Thyroid gland (tissue), 4 donors: ENCODE measurements at places on chromosomes 7 and 10. TPM values are rescaled to one million over a fixed set of nuclear protein-coding genes. Genes with fewer than 3 reads are reported as not detected.

GRCh38 chr7:84900215-84900614 is 286.6 kb downstream of the SEMA3D start:
- no peak for DNase-seq

DNA sequence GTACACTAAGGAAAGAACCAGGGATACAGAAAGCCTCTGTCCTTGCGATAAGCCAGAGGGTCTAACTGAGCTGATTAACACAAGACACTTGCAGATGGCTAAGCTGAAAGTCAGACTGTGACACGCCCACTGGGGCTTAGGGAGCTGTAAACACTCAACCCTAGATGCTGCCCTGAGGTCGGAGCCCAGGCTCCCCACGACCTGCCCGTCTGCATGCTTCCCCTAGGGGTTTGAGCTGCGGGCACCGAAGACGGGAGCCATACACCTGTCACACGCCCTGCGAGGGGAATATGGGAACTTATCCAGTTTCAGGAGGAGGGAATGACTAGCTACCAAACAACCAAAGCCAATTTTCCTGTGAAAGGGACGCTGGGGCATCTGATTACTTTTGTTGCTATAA is 96.0 kb downstream of the HTR5A start:
- DNase-seq = no peak

The PAPOLB gene
- 0.40 TPM for total RNA-seq

The MBL2 gene
- not detected for total RNA-seq

DNA sequence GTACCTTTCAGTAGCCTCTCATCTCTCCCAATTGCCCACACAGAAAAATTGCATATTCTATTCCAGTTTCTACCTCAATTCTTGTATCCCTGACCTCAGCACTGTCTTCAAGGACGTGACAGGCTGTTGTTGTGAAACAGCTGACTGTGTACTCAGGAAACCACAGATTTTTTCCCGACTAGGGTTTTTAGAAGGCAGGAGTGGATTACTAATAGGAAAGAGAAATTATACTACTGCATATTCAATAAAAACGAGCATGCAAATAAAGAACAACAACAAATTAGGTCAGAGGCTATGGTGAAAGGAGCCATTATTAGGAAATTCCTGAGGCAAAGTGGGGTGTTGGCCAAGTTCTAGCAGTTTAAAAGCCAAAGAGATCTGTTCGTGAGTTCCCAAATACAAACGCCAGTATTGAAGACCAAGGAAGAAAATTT is 93.4 kb downstream of the DOCK4 start:
- no peak for DNase-seq

- DNase-seq = no peak
These were observed 22.7 kb downstream of the CCNY start for GRCh38 chr10:35359056-35359455.

The FKBP6 gene
- 0.27 TPM for total RNA-seq

DNA sequence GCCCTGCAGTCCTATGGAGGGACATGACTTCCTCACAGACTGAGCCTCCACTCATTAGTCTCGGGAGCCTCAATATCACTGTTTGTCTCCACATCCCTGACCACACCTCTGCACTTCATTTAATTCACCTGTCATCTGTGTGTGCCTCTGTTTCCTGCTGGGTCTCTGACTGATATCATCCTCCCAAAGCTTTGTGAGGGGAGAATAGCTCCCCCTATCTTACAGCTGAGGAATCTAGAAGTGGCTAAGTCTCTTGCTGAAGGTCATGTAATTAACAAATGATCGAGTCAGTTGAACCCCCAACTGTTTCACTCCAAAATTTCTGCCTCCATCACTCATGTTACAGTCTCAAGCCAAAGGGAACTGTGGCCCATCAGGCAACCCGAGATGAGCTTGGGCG is 5.5 kb upstream of the CPXM2 start:
- no peak for DNase-seq

The OR2A7 gene
- total RNA-seq = 36.0 TPM

The SLC16A9 gene
- 38.5 TPM for total RNA-seq

The FAM149B1 gene
- total RNA-seq = 20.7 TPM

The PRPS1L1 gene
- not detected for total RNA-seq

The HK1 gene
- total RNA-seq = 106 TPM

The CALML3 gene
- not detected for total RNA-seq

DNA sequence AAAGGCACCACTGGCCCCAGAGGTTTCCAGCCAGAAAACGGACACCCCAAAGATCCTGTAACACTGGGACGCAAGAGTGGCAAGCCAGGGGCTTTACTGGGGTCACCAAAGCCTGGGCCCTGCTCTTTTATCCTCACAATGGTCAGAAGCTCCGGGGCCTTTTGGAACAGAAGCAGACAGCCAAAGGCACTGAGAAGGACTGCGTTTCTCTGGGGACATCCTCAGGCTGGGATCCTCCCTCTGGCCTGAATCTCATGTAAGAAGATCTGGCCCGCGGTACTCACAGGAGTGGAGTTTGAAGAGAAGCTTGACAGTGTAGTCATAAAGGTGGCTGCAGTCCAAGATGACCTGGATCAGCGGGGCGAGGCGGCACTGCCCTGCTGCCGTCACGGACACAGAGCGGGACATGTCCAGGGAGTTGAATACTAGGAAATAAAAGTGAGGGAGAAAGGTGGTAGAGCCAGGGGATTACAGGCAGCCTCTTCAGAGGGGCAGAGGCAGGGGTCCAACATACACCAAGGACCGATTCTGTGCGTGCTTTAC is 81.4 kb downstream of the SPDYE5 start:
- peak; percentile 56 for DNase-seq

- no peak for DNase-seq
These were observed 468.5 kb downstream of the PARD3 start for GRCh38 chr10:34346516-34347100.

The OGDHL gene
- 24.3 TPM for total RNA-seq

GRCh38 chr10:14588084-14588937 is 186.4 kb downstream of the FAM107B start:
- DNase-seq = no peak

GRCh38 chr7:44223362-44224079 is 22.7 kb downstream of the YKT6 start:
- no peak for DNase-seq

- no peak for DNase-seq
These were observed 11.0 kb downstream of the ARPC1B start for GRCh38 chr7:99385564-99385963.

- no peak for DNase-seq
These were observed 36.3 kb downstream of the AKR1B1 start for GRCh38 chr7:134422638-134423037.

DNA sequence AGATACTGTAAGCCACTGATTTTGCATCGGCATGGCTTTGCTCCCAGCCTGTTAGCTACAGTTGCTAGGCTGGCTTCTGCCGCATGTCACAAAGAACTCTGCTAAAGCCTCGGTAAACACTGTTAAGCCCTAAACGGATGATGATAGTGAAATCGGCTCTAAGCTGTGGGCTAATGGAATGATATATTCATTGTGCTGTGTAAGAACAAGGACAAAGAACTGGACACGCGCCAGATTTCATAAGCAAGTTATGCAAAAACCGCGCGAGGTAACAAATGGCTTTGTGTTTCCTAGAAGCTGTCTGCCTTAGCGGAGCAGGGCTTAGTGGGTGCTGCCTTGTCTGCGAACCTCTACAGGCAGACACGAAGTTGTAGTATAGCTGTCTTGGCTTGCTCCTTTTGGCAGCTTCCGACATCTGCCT is 331.3 kb upstream of the COBL start:
- DNase-seq = no peak

The ZFAND4 gene
- total RNA-seq = 43.2 TPM

The POP7 gene
- total RNA-seq = 19.1 TPM

The WIPF3 gene
- total RNA-seq = 0.22 TPM

The VPS37D gene
- 5.6 TPM for total RNA-seq

- DNase-seq = no peak
These were observed 185.2 kb downstream of the AVL9 start for GRCh38 chr7:32680259-32681173.

DNA sequence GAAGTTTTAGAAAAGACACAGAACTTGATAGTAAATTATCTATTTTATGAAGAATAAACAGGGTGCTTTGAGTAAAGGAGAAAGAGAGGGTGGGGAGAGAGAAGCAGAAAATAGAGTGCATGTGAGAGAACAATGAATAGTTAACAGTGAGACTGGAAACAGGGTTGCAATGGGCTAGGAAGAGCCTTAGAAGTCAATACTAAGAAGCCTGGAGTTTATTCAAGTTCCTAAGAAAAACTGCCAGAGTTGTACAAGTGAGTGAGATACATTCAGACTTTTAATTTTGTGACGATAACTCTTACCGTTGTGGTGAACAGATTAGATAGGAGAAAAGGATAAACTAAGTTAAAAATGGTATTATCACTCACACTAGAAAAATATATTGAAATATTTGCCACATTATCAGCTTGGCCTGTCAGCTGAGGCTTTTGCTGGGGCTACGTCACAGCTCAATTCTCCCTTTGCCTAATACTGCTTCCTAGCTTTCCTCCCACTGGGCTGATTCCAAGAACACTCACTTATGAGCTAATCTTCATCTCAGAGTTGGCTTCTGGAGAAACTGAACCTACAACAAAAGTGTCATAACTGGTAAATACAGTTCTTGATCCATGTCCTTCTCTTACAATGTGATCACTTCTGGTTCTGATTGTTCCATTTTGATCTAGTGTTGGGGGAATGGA is 92.7 kb downstream of the SEMA3D start:
- DNase-seq = peak; percentile 37

- no peak for DNase-seq
These were observed 475.1 kb downstream of the PARD3 start for GRCh38 chr10:34339816-34340553.

DNA sequence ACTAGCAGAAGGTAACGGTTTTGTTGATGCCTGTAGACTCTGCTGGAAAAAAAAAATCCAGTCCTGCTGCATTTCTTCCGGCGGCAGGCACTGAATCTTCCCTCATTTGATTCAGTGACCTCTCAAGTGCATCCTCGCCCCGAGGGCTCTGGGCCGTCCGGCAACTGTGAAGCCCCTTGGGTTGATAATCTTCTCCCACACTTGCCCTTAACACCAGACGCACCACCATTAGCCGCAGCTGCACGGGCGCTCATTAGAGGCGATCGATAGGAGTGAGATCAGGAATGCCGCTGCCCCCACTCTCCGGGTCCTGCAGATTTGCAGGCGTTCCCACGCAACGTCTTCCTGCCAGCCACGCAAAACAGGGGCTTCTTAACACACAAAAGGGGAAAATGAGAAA is 200.0 kb upstream of the MKI67 start:
- no peak for DNase-seq

DNA sequence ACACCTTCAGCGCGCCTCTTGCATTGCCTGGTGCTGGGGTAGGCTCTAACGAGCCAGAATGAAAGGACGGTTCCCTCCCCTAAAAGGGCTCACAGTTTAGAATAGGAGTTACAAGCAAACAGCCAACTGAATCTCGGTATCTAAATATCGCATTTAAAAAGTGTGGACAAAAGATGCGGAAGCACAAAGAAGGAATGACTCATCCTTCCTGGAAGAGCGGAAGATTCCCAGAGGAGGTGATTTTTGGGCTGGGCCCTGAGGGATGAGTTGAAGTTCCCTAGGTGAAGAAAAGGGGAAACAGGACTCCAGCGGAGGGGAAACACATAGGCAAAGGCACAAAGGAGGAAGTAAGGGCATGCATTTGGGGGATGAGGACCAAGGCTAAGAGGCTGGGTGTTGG is 29.9 kb downstream of the SRRM3 start:
- no peak for DNase-seq

DNA sequence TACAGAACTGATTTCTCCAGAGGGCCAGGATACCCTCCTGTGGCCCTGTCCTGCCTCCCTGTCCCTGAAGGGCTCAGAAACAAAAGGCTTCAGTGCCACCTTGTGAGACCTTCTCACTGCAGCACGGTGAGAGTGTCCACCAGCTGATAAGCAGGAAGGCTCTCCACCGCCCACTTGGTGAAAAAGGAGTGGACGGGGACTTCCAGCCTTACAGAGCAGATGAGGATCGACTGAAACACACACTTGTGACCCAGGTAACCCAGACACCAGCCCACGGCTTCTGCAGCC is 330.1 kb downstream of the GRID1 start:
- DNase-seq = no peak

DNA sequence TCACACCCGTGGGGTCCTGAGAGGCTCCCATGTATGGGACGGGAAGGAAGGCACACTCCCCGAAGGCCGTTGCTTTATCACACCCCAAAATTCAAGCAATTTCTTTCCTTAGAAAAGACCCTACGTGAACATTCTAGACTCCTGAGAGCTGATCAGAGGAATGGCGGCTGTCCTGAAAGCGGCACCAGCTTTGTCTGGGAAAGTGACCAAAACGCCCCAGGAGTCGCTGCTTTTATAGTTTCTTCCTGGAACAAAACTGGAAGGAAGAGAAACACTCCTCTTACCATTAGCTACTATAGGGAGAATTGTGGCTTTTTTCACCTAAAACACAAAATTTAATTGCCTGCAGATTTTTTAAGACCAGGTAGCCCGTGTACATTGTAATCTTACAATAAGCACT is 261.8 kb upstream of the RNF32 start:
- no peak for DNase-seq

DNA sequence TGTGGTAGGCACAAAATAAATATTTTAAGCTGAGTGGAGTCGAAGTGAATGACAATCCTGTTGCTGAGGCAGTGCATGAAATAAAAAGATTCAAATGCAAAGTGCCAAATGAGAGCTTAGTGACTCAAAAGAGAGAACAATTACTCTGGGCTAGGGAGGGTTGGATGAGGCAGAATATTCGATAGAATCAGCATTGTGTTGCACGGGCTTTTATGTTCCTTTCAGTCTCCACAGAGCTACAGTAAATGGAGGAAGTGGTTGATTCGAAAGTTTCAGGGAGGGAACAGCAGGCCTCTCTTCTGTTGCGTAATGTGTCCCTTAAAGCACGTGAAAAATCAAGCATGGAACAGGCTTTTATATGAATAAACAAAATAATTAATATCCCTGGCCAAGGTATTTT is 599.3 kb upstream of the CELF2 start:
- no peak for DNase-seq

GRCh38 chr7:11847336-11847735 is 15.3 kb upstream of the THSD7A start:
- no peak for DNase-seq

GRCh38 chr10:114855776-114856543 is 34.4 kb downstream of the FHIP2A start:
- DNase-seq = no peak
